ENCODE measurements at places on chromosomes 4 and X.

DNA sequence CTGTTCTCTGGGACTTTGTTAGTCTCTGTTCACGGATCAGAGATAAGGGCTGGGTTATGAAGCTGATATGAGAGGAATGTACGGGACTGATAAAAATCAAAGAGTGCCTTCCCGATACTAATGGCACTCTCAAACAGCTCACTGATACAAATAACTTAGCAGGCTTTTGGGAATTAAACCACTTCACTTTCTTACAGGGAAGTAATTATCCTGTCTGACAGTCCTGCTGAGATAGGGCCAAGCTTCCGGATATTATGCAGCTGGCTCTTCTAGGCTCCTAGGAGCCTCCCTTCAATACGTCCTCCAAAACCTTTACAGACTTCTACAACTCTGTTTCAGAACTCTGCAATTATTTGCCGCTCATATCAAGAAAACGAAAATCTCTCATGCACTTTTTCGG lies 418.0 kb downstream of the NLGN4X start:
- DNase-seq, result no peak

GRCh38 chr4:151865312-151865711 lies 104.5 kb upstream of the GATB start:
- DNase-seq, result peak; percentile 87

DNA sequence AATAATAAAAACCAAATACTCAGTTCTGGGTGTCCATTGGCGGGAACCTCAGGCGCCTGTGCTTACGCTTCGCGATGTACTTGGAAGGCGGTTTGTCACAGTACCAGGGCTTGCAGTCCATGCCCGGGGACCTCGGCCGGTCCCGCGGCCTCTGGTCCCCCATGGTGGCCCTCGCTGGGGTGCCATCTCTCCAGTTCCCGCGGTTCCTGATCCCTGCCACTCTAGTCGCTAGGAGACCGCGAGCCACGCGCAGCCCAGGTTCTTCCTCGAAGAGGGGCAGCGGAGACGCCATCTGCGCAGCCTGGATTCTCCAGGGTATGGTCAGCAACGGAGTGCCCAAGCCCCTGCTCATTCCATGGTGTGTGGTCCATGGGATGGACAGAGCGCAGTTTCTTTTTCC lies 26.4 kb upstream of the LANCL3 start:
- no peak for DNase-seq

- DNase-seq, result no peak
Measured at GRCh38 chr4:52588097-52588496, 71.0 kb downstream of the USP46 start.

DNA sequence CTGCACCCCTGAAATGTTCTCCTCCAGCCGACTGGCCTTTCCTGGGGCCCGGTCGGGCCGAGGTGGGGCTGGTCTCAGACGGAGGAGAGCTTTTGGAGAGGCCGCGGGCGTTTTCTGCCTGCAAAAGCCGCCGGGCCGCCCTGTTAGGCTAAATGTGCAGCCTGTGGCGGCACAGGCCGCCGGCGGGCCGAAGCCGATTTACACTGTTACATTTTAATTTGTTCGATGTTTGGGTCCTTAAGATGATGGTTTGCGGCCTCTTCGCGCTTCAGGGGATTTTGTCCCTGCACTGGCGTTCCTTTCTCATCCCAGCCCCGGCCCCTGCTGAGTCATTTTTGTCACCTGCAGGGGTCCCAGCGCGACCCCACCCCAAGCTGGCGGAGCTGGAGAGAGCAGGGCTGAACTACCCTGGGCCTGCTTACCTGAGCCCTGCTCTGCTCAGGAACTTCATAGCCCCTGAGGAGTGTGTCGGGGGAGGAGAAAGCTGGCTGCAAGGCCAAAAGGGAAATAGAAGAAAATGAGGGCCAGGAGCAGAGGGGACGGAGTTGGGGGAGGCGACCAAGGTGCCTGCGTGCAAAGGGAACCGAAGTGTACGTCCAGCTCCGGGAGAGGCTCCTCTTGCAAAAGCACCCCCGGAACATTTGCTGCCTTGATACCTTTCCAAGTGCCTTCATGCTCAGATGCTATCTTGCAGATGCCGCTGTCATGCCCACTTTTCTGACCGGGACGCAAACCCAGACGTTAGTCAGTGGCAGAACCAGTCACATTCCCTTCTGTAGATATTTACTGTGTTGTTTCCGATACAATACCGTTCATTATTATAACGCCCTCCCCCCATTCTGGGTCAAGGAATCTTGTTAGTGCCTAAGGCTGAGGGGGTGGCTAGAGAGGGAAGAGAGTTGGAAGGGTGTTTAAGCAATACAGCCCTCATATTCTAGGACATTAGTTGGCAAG lies 977 bp upstream of the RBBP7 start:
- DNase-seq, result no peak

DNA sequence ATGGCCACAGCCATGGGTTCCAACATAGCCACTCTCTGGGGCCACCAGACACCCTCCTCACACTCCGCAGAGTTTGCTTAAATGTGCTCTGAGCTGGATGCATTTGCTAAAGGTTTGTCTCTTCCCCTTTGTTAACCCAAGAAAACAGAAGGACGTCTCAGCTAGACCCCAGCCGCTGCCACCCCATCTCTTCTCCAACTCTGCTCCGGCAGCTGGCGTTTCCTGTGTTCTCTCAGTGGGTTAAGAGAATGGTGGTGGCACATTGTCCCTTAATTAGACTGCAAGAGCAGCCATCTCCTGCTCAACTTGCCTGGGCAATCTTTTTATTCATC lies 43.7 kb upstream of the FAM9C start:
- no peak for DNase-seq

DNA sequence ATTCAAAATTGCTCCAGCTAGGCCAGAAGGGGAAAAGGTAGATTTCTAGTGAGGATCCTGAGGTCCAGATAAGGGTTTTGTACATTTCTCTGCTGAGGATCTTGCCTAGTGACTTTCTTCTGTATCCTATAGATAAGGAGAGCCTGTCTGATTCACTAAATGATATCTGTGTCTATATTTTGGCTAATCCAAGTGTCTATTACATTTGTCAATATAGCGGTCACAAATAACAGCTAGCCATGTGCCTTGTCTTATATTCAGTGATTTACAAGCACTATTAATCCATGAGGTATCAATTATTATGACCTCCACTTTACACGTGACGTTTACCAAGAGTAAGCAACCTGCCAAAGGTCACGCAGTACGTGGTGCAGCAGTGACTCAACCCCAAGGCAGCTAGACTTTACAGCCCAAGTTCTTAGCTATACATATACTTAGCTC lies 41.6 kb downstream of the TMEM165 start:
- DNase-seq, result no peak

DNA sequence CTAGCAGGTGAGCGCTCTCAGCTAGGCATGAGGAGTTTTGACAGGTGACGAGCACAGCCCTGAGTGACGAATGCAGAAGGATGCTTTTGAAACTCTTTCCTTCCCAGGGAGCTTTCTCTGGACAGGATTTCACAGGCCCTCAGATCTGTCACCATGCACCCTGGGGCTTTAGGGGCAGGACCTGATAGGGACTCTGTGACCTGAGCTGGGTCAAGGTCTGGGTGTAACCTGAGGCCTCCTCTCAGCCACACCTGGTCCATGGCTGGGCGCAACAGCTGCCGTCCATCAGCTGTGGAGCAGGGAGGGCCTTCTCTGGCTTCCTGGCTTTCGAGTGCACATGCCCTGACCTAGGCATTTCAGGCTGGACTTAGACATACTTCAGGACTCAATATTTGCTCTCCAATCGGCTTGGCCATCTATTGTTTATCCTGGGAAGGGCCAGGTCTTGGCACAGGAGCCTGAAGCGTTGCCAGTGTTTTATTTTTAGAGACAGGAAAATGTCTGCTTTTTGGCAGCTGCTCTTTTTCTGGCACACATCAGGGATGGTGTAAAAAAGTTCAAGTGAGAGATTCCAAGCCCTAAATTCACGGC lies 56.4 kb downstream of the C4orf51 start:
- DNase-seq, result peak; percentile 83

GRCh38 chrX:16678689-16679088 lies 28.7 kb downstream of the S100G start:
- no peak for DNase-seq

- no peak for DNase-seq
Measured at GRCh38 chr4:73603271-73603710, 16.9 kb downstream of the RASSF6 start.

GRCh38 chrX:69320116-69320515 lies 154.9 kb upstream of the PJA1 start:
- no peak for DNase-seq

- DNase-seq, result no peak
Measured at GRCh38 chr4:94960708-94961107, 203.0 kb downstream of the BMPR1B start.

DNA sequence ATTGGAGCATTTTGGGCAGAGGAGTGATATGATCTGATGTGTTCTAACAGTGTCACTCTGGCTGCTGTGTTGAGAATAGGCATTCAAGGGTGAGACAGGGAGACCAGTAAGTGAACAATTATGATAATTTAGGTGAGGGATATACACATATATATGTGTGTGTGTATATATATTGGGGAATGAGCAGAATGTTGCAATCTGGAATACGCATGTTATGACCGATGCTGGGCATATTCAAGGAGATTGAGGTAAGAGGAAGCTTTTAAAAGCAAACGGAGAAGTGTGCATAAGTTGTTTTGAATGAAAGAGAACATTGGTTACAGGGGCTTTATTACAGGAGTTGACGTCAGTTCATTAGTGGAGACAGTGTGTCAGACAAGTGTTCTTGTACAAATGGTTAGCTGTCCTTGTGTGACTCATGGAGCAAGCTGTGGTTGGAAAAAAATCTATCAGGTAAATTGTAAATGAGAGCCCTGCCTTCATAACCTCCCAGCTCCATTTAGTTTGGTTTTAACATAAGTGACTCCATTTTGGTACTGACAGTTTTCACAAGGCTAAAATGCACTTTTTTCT lies 442.5 kb upstream of the LCORL start:
- DNase-seq, result no peak

GRCh38 chrX:103276581-103277002 lies at the start of gene TCEAL5:
TCEAL5 (minus strand) TSS chrX:103276750; CDS start chrX:103274563, 2,187 bp downstream.
- DNase-seq, result peak; percentile 42

DNA sequence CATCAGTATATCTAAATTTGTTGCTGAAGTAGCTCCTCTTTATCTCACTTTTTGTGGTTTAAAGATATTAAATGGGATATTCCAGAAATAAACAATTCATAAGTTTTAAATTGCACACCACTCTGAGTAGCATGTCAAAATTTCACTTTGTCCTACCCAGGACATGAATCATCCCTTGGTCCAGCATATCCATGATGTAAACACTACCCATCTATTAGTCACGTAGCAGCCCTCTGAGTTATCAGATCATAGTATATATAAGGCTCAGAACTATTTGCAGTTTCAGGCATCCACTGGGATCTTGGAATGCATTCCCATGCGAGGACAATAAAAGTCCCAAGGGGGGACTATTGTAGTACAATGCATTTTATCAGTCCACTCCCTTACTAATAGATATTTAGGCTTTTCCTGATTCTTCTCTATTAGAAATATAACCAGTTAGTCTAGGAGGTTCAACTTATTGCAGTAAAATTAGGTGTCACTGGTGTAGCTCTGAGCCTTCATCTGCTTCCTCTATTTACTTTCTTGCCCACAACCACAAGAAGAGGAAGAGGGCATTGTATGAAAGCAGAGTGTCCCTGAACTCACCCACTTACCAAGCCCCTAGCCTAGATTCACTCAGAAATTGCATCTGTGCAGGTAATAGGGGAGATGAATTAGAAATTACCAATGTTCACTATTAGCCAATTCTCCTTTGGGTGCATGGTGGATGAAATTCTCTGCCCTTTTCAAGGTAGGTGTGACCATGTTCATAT lies 409.8 kb upstream of the GALNT7 start:
- DNase-seq, result no peak

Data from cerebellar nuclear complex (tissue), 1 donor.